Progenitor cell of endocrine pancreas (in vitro differentiated cells): ENCODE measurements at places on chromosomes 16 and 17. TPM values are rescaled to one million over a fixed set of nuclear protein-coding genes. Genes with fewer than 3 reads are reported as not detected.
A peak's percentile ranks its signal among the peaks of the same experiment; 100 is the strongest.

GRCh38 chr16:15897121-15897780, 8.8 kb upstream of the CEP20 start:
- DNase-seq: no peak

DNA sequence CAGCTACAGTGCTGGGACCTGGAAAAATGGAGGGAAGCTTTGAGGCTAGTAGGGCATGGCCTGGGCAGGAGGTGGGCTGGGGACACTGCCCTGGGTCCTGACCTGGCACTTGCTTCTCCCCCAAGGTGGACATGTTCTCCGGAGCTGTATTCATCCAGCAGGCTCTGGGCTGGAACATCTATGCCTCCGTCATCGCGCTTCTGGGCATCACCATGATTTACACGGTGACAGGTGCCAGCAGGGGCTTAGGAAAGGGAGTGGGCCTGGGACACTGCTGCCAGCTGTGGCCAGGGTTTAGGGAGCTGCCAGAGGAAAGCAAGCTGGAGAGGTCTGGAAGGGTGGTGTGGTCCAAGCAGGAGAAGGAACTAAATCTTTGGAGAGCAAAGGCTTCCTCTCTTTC, 3.1 kb downstream of the SLC5A2 start:
- no peak for DNase-seq

DNA sequence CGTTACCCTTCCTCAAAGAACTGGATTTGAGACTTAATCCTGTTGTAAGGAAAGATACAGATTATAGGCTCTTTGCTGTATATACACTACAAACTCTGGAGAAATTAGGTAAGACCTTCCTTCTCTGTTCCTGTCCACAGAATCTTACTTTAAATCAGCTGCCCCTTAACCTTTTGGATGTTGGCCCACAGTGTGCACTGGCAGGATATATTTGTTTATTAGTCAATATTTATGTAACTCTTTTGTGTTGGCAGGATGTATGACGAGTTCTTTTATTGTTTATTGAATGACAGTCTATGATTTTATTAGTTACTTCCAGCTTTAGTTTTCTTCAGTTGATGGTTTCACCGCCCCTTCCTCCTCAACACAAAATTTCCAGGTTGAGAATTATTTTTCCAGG, 19.7 kb downstream of the LRRC36 start:
- DNase-seq: no peak

C1QTNF8 gene
- not detected in 2 replicates for total RNA-seq

- no peak for DNase-seq
These were observed 15.3 kb downstream of the XPO6 start for GRCh38 chr16:28196387-28196987.

CD300H gene
- not detected in 2 replicates for total RNA-seq

HBQ1 gene
- 0.60 and 0.84 TPM in 2 replicates for total RNA-seq

GRCh38 chr17:36975922-36976515, 27.3 kb downstream of the AATF start:
- no peak for DNase-seq

DNA sequence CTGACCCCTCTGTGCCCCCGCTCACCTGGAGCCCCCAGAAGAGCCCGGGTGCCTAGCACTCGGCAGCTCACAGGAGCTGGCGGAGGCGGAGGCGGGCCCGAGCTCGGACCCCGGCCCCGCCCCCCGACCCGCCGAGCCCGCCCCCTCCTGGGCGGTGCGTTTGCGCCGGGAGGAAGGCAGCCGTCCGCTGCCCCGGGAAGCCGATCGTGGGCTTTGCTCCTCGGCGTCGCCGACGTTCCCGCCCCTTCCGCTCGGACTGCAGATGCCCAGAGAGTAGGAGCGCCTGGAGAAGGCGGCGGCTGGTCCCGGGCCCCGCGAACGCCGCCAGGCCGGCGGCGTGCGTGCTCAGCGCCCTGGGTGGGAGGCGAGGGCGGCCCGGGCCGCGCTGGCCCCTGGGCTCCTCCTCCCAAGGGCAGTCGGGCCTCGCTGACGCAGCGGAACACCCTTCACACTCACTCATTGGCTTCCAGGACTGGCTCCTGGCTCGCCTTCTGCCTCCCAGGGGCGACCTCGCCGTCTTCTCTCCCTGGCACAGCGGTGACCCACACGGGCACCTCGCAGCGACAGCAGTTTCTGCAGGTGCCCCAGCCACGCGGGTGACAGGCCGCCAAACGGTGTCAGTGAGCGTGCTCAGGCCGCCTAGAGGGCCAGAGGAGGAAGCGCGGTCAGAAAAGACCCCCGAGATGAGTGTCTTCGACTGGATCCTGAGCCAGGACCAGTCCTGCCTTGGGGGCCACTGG, at the start of gene PLSCR3:
Gene PLSCR3, minus strand, starts transcription at position 74 of the 740 bp plus-strand sequence. CDS start 415 bp downstream, outside the sequence.
- peak; percentile 72 for DNase-seq

SDF2 gene
- total RNA-seq: 53.3 and 57.9 TPM in 2 replicates

DNA sequence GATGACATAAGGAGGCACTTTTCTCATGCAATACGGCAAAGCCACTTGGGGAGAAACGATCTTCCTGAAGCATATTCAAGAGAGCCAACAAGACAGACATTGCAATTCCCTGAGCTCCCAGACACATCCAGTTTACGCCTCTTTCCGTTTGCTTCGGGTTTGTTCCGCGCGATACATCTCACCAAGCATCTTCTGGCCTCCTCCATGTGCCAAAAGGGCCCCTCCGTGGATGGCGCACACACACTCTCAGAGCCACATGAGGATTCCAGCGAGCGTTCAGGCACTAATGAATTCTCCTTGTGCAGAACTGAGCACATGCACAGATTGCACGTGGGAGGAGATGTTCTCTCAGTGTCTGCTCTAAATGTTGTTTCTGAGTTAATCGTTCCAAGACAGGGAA, 146.7 kb upstream of the SHISA6 start:
- DNase-seq: no peak

DNA sequence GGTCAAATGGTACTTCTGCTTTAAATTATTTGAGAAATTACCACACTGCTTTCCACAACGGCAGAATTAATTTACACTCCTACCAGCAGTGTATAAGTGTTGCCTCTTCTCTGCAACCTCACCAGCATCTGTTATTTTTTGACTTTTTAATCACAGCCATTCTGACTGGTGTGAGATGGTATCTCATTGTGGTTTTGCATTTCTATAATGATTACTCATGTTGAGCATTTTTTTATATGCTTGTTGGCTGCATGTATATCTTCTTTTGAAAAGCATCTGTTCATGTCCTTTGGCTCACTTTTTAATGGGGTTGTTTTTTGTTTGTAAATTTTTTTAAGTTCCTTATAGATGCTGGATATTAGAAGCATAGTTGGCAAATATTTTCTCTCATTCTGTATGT, 446.7 kb downstream of the PMP22 start:
- no peak for DNase-seq

DNA sequence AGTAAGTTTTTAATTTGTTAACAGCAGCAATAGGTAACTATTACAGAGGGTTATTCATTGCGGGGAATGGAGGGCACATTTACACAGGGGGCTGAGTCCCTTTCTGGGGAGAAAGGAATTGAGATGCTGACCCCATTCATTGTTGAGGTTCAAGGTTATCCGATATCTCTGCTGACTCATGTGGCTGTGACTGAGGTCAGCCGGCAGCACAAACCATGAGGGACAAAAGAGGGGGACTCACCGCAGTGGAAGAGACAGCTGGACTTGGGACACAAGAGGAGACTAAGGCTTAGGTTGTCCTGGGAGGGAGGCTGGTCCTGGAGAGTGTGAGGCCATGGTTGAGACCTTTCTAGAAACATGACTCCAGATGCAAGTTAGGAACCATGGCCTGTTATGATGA, 119.1 kb upstream of the XYLT1 start:
- DNase-seq: no peak

DNA sequence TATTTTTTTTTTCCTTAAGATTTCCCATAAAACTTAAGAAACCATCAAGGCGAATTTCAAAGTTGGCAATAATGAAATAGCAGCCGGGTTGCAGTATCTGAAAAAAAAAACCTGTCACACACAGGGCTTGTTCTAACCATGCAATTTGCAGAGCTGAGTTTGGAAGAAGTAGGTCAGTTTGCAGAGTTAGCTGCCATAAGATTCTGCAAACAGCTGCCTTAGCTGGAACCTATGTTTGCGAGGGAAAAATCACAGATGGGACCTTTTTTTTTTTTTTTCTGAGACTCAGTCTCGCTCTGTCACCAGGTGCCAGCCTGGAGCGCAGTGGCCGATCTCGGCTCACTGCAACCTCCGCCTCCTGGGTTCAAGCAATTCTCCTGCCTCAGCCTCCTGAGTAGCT, 98.5 kb upstream of the HS3ST4 start:
- DNase-seq: no peak

DNA sequence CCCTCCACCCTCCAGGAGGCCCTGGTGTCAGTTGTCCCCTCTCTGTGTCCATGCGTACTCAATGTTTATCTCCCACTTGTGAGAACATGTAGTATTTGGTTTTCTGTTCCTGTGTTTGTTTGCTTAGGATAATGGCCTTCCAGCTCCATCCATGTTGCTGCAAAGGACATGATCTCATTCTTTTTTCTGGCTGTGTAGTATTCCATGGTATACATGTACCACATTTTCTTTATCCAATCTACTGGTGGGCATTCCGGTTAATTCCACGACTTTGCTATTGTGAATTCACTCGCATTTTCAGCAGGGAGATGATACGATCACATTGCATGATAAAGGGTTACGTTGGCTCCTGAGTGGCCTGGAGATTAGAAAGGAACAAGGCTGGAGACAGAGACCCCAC, 286.2 kb downstream of the FOXL1 start:
- no peak for DNase-seq

DNA sequence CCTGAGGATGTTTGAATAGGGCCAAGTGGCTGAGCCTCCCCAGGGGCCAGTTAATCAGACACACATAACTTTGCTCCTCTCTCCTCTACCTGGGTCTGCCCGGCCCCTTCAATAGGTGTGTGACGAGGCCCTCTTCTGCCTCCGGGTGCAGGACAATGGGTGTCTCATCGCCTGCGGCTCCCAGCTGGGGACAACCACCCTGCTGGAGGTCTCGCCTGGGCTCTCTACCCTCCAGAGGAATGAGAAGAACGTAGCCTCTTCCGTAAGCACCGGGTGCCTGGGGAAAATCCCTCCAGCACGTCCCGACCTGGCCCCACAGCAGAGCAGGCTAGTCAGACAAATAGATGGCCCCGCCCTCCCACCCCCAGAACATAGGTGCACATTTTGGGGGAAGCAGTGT, 16.1 kb upstream of the KIF19 start:
- no peak for DNase-seq

- DNase-seq: no peak
These were observed 50.8 kb upstream of the PVALEF start for GRCh38 chr17:81114351-81115093.

ITGA3 gene
- total RNA-seq: 17.6 and 19.5 TPM in 2 replicates

SCIMP gene
- total RNA-seq: not detected in 2 replicates

GRCh38 chr16:11149011-11149616, 106.9 kb downstream of the SOCS1 start:
- DNase-seq: no peak

DNA sequence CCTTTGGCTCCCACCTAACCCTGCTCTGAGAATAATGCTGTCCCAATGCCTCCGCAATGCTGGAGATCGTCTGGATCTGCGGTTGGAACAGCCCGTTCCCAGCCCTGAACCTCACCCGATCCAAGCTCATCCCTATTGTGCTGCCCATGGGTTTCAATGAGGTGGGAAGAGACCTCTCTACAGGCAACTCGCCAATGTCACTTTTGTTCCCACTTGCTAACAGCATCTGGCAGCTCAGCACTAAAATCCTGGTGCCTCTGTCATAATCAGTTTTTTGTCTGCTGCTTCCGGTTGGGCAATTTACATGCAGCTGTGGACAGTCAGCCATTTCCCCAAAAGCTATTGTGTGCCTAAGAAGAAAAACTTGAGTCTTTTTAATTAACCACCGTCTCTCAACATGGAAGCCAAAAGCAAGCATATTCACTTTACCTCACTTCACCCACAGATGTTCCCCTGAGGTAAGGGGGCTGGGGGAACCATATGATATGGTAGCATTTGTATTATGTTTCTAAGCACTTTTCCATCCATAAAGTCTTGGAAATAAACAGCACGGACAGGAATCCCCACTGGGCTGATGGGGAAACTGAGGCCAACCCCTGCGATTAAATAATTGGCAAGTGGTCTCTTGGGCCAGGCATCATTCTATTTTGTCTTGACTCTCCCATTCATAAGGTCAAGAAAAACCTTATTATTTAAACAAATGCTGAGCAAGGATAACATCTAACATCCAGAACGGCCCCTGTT, 159.2 kb upstream of the CDH5 start:
- no peak for DNase-seq

DNA sequence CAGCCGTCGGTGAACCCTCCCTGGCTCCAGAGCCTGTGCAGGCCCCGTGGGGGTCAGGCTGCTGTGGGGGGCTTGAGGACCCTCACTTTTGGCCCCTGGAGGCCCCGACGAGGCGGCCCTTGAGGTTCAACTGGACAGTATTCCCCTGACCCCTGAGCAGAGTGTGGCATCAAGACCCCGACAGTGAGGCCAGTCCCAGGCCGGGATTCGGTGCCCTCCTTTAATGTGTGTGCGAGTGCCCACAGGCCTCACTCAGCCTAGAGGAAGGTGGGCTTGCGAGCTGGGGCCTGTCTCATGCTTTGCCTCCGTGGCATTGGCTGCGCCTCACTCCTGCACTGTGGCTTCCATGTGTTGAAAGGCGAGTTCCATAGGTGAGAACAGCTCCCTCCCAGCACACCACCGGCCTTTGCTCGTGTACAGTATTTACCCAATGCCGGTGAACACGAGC, 94.5 kb downstream of the METRNL start:
- DNase-seq: no peak

- DNase-seq: no peak
These were observed 29.5 kb upstream of the GSE1 start for GRCh38 chr16:85583491-85584181.

- DNase-seq: no peak
These were observed 219.9 kb downstream of the CHD9NB start for GRCh38 chr16:52832771-52833170.

- peak; percentile 27 for DNase-seq
These were observed 2.9 kb downstream of the SLC16A3 start for GRCh38 chr17:82231562-82232321.

MYLK3 gene
- total RNA-seq: 0.75 and 0.77 TPM in 2 replicates

GRCh38 chr17:30238387-30239088, 3.0 kb upstream of the SLC6A4 start:
- DNase-seq: no peak

DBNDD1 gene
- 53.8 and 57.4 TPM in 2 replicates for total RNA-seq

ABCC11 gene
- total RNA-seq: 0.91 and 1.5 TPM in 2 replicates

CCL2 gene
- not detected in 2 replicates for total RNA-seq

- no peak for DNase-seq
These were observed 29.1 kb downstream of the RPTOR start for GRCh38 chr17:80573701-80574100.

CCL13 gene
- not detected in 2 replicates for total RNA-seq

HOXB2 gene
- 15.2 and 19.8 TPM in 2 replicates for total RNA-seq

- no peak for DNase-seq
These were observed 25.3 kb downstream of the MGRN1 start for GRCh38 chr16:4649744-4650442.

GRCh38 chr16:4315186-4316107, at the start of gene GLIS2:
TSS of gene GLIS2 (plus strand) at chr16:4316067. CDS start at chr16:4332281, 16,214 bp downstream.
- DNase-seq: peak; percentile 78

GRCh38 chr17:75079023-75079373, 8.8 kb upstream of the SLC16A5 start:
- DNase-seq: no peak

KLHDC4 gene
- total RNA-seq: 58.8 and 68.7 TPM in 2 replicates
